8988T (cell line): ENCODE measurements at places on chromosomes 6 and 20.

GRCh38 chr6:147508042-147508865 lies at the start of gene SAMD5:
TSS of gene SAMD5 (plus strand) at chr6:147508690. CDS start at chr6:147508929, 239 bp downstream.
- peak; percentile 84 for DNase-seq

- DNase-seq: no peak
Observed at GRCh38 chr20:57688864-57689263, 21.0 kb downstream of the PMEPA1 start.

DNA sequence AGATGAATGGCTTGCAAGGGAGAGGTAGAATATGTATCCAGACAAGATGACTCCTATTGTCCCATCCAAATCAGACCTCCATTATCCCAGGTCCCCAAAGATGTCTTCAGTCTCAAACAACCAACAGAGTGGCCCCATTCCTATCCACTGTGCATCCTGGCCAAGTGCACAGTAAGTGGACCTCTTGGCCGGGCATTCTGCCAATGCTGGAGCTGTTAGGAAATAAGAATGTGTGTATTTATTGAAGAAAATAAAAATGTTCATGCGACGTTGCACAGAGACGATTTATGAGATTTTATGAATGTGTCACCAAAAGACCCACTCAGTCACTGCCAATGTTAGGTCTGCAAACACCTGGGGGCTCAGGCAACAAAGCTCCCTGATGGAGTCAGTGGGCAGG lies 196.0 kb downstream of the MAFB start:
- no peak for DNase-seq

- no peak for DNase-seq
Observed at GRCh38 chr20:16451001-16451400, 122.2 kb downstream of the KIF16B start.

DNA sequence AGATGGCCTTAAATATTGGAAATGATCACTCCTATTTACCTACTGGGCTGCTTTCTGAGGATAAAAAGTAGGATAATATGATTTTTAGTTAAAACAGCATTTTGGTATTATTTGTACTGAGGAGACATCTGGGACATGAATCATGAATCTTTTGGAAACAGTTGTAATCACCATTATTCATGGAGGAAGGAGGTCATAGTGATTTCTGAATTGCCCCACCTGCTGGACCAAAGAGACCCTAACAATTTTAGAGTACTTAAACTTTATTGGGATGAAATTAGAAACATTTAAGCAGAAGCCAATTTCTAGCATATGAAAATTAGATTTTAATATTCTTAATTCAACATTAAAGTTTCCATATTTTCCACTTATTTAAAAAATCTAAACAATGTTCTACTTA lies 108.4 kb upstream of the SIM1 start:
- no peak for DNase-seq

GRCh38 chr6:70663881-70664466 lies 3.7 kb upstream of the SMAP1 start:
- DNase-seq: no peak

DNA sequence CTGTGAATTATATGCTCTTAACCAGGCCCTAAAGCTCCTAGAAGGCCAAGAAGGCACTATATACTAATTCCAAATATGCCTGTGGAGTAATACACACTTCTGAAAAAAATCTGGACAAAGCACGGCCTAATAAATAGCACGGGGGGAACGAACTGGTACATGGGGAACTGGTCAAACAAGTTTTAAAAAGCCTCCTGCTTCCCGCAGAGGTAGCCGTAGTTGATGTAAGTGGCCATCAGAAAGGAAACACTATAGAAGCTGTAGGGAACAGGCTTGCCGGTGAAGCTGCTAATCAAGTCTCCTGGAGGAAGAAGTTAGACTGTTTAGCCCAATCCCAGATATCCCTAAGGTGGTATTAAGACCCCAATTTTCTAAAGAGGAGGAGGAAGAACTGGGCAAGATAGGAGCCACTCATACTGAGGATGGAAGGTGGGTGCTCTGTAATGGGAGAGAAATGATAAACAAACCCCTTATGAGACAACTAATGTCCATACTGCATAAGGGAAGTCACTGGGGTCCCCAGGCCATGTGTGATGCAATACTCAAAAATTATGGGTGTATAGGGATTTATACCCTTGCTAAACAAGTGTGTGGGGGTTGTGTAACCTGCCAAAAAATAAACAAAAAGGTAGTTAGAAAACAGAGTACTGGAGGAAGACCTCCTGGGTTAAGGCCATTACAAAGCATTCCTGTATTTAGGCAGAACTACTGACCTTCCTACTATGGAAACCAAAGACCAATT lies 27.1 kb upstream of the ZNF318 start:
- DNase-seq: no peak

- no peak for DNase-seq
Observed at GRCh38 chr6:111231090-111231459, 143.8 kb downstream of the SLC16A10 start.

- DNase-seq: no peak
Observed at GRCh38 chr6:158897236-158897635, 78.1 kb upstream of the EZR start.

DNA sequence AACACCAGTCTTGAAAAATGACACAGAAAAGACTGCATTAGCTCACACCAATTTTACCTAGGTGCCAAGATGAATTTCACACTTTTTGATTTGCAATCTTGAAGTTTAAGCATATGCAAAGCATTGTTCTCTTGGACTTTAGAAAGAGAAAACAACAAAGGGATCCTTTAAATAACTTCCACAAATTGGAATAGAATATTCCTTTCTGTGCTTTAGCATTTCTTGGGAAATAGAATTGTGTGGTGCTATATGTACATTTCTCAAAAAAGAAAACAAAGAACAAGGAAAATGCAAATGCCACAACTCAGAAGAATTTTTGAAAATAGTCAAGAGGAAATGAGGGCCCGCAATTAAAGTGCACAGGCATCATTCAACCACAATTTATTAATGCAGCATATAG lies 17.0 kb downstream of the HTR1B start:
- DNase-seq: no peak

- no peak for DNase-seq
Observed at GRCh38 chr20:51815383-51816076, 13.2 kb upstream of the SALL4 start.

DNA sequence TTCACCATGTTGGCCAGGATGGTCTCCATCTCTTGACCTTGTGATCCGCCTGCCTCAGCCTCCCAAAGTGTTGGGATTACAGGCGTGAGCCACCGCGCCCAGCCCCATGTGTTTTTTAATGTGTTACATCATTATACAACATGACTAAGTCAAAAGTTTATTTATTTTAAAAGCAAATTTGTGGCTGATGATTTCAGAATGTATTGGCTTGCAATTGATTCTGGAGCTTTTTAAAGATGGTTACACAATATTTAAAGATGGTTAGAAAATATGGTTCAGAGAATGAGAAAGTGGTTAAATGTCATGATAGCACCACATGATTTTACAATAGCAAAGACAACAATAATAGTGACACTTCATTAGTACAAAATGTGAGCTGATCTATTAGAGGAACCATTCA lies 80.5 kb downstream of the SASH1 start:
- no peak for DNase-seq

DNA sequence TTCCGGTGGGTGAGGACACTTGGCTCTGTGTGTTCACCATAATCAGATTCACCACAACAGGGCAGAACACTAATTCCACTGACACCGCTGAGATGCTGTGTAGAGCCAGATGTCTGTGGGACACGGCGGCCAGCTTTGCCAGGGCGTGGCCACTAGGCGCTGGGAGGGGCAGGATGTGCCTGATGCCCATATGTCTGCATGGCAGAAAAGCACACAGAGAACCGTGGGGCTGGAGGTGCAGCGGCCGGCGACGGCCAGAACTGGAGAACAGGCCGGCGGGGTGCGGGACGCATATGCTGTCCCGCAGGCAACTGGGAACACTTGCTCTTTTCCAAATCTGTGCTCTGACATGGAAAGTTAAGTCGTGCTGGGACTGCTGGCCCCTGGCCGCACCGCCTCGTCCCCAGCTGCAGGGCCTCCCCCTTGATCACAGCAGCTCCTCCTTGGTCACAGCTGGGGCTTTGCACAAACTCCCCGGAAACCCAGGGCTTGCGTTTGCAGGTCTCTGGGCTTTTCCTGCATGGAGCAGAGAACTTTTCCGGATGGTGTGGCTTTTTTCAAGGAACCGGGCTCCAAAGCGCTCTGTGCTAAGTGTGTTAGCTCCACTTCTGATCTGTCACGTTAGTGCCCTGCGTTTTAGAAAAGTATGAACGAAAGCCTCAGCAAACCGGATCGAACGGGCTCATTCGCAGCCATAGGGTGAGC lies 31.1 kb downstream of the NTSR1 start:
- peak; percentile 75 for DNase-seq

DNA sequence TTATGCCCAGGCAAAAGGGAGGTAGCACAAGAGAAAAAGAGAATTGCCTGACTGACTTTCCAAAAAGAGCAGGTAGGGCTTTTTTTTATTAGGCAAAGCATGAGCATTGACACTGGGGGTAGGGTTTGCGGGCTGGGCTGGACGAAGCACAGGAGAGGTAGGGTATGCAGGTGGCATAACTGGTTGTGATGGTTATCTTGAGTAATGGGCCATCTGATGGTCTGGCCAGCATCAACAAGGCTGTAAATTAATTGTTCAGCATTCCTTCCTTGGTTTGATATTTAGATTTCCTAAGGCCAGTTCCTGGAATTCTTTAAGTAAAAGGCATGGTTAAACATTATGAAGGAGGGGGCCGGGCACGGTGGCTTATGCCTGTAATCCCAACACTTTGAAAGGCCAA lies 13.9 kb upstream of the BFSP1 start:
- no peak for DNase-seq

GRCh38 chr6:164911873-164912580 lies 397.4 kb downstream of the C6orf118 start:
- DNase-seq: no peak

DNA sequence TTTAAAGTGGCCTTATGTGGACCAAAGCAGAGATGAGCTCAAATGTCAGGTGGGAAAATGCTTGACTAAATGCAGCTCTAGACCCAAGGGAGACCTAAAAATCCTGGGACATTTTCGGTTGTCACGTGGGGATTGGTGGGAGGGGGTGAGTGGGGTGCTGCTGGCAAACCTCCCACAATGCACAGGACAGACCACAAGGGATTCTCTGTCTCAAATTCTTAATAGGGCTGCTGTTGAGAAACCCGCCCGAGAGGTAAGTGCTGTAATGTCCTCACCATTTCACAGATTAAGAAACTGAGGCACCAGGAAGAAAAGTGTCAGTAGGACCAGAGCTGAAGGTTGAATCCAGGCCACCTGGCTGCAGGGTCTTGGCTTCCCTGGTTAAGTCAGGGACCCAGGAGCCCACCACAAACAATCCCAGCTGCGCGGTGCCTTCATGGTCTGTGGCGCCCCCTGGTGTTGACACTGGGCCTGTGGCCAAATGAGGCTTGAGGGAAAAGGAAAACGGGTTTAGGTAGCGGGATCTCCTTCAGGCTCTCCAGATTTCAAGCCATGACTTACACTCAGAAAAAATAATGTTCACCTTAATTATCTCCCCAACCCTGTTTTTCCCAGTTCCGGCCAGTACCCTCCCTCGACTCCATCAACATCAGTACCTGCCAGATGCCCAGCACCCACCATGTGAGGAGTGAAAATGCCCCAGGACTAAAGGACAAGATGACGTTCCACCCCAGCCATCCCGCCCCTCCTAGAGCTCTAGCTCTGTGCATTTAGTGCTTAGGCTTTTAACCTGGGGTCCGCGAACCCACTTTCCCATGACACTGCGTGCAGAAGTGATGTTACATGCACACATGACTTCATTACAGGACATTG lies 7.2 kb downstream of the HLA-G start:
- DNase-seq: no peak

DNA sequence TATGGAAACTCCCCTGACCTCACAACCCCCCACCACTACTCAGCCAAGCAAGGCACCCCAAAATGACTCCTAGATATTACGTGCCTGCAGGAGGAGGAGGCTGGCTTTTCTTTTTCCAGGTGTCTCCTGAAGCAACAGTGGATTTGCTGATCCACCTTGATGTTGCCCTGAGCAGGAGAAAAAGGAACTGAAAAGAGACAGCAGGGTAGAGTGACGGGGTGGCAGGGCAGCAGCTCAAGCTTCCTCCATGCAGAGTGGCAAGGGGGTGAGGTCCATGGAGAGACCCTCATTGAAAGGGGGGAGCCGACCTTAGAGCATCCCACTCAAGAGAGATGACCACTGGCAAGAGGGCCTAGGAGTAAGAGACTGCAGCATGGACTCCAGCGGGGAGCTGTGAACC lies 112.0 kb upstream of the SIRPA start:
- no peak for DNase-seq

DNA sequence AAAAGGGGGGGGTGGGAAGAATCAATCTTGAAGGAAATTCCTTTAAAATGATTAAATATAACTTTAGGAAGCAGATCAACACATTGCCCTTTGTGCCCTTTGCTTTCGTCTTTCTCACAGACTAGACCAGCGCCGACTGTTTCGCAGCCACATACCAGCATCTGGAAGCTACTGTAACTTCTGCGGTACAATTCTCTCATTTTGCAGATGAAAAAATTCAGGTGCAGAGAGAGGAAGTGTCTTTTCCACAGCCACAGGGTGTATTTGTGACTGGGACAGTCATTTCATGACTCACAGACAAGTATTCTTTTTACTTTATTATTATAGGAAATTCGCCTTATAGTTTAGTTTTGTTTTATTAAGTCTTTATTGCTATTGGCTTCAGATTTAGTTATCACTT lies 84.2 kb downstream of the UST start:
- DNase-seq: no peak

GRCh38 chr6:12294851-12295536 lies 4.8 kb downstream of the EDN1 start:
- DNase-seq: no peak

- DNase-seq: no peak
Observed at GRCh38 chr6:24766680-24767462, 7.9 kb upstream of the GMNN start.

DNA sequence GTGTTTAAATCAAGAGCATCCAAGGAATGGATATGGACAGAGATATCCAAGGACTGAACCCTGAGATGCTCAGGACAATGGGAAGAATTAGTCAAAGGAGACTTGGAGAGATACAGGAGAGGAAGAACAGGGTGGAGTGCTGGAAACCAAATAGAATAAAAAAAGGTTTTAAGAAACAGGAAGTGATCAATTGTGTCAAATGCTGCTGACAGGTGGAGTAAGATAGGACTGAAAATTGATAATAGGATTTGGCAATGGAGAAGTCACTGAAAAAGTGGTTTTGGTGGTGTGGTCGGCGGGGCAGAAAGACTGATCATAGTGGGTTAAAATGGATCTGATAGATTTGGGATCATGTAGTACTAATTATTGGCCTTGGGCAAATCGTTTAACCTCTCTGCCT lies 37.9 kb upstream of the PNRC1 start:
- DNase-seq: no peak

- DNase-seq: no peak
Observed at GRCh38 chr20:2394411-2395055, 13.8 kb downstream of the TGM6 start.

- DNase-seq: no peak
Observed at GRCh38 chr6:158468666-158469065, 91.2 kb upstream of the TMEM181 start.
